ENCODE measurements at places on chromosomes 1 and 21.

GRCh38 chr1:196121181-196121580, 487.1 kb downstream of the KCNT2 start:
- DNase-seq: no peak

- DNase-seq: no peak
These were observed 75.9 kb downstream of the CDC14A start for GRCh38 chr1:100428160-100428559.

DNA sequence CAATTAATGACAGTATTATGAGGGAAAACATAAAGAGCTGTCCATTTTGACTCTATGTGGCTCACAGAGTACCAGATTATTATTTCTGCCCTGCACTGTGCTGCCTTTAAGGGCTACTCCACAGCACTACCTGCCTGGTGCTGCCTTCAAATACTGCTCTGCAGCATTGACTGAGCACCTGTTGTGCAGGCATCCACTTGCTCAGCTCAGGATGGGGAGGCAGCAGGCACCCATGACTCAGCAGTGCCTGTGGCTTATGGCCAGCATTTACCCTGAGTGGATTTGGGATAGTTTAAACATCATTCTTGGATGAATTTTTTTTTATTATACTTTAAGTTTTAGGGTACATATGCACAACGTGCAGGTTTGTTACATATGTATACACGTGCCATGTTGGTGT, 953 bp upstream of the KPRP start:
- DNase-seq: no peak

DNA sequence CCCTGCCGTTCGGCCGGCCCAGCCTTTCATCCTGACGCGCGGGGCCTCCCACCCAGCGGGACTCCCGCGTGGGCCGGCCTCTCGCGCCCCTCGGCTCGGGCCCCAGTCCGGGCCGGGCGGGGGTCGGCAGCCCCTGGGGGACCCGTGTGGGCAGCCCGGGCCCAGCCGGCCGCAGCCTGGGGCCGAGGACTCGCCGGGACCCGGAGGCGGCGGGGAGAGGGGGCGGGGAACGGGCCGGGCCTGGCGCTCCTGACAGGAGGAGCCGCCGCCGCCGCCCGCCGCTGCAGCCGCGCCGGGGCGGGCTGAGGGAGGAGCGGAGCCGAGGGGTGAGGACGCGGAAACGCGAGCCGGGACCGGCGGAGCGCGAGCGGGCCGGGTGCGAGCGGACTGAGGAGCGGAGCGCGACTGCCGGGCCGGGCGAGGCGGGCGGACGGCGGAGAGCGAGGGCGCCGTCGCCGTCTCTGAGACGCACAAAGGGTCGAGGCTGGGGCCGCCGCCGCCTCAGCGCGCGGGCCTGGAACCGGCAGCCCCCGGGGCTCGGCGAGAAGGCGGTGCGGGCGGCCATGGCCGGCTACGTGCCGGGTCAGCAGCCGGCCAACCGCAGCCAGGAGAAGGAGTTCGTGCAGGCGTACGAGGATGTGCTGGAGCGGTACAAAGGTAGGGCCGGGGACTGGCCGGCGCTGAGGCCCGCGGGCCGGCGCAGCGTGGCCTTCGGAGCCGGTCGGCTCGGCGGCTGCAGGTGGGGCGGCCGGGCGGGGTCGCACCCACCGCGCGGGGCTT, 79.1 kb downstream of the NDUFS5 start:
- DNase-seq: peak; percentile 87

GRCh38 chr1:9494936-9495758, 44.1 kb upstream of the SLC25A33 start:
- DNase-seq: peak; percentile 76

GRCh38 chr1:24699628-24700027, 45.6 kb upstream of the CLIC4 start:
- DNase-seq: no peak

GRCh38 chr21:29085106-29085752, 11.8 kb upstream of the CCT8 start:
- no peak for DNase-seq

DNA sequence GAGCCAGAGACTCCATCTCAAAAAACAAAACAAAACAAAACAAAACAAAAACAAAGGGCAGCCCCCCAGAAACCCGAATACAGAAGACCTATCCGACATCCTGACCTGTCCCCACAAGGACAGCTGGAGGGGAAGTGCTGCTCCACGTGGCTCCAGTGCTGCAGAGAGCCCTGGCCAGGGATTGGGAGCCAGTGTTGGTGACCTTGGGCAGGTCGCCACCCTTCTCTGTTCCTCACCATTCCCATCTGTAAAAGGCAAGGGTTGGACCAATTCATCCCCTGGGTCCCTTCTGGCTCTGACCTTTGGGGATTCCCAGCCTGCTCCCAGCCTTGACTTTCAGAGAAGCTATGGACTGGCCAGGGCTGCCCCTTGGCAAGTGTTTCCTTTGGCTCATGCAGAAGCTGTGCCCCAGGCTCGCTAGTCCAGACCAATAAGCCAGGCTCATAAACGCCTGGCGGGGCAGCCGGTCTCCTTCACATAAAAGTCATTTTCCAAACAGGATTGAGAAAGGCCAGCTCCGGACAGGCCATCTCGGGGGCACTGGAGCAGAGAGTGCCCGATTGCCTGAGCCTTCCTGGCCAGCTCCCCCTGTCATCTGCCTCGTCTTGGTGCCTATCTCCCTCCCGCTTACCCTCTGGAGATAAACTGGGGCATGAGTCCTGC, 20.0 kb upstream of the PADI1 start:
- no peak for DNase-seq

- DNase-seq: no peak
These were observed 31.8 kb downstream of the MEF2D start for GRCh38 chr1:156468693-156469345.

- DNase-seq: no peak
These were observed 27.2 kb upstream of the SLC26A9 start for GRCh38 chr1:205970486-205970885.

GRCh38 chr1:209403921-209404320, 179.6 kb upstream of the CAMK1G start:
- no peak for DNase-seq

DNA sequence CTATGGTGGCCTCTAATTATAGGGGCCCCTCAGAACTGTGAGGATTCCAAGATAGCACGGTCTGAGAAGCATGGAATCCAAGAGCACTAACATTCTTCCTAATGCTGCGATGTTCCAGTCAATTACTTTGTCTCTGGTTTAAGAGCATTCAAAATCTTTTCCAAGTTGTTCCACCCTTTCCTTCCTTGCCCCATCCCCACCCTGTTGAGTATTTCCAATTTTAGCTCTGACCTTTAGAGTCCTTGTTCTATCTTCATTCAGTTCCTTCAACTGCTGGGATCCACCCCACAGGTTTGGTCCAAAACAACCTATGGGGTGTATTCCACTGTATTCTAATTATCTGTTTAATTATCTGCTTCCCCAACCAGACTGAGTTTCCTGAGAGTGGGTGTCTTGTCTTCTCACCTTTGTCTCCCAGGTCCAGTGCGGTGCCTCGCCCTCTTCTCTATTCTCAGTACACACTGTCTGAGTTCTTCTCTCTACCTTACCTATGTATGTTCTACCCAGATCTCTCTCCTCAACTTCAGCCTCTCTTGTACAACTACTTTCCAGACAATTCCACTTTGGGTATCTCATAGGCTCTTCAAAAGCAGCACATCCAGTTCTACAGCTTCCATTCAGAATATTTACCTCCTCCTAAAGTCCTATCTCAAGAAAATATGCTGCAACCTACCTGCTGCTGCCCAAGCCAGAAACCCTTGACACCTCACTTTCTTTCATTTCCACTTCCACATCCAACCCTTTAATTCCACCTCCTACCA, 25.0 kb upstream of the BCL9 start:
- no peak for DNase-seq

- no peak for DNase-seq
These were observed 9.1 kb downstream of the ABCA4 start for GRCh38 chr1:94111879-94112278.

GRCh38 chr1:19348441-19349198, 36.5 kb downstream of the SLC66A1 start:
- DNase-seq: no peak

GRCh38 chr1:41776891-41777441, 141.8 kb downstream of the HIVEP3 start:
- DNase-seq: no peak

DNA sequence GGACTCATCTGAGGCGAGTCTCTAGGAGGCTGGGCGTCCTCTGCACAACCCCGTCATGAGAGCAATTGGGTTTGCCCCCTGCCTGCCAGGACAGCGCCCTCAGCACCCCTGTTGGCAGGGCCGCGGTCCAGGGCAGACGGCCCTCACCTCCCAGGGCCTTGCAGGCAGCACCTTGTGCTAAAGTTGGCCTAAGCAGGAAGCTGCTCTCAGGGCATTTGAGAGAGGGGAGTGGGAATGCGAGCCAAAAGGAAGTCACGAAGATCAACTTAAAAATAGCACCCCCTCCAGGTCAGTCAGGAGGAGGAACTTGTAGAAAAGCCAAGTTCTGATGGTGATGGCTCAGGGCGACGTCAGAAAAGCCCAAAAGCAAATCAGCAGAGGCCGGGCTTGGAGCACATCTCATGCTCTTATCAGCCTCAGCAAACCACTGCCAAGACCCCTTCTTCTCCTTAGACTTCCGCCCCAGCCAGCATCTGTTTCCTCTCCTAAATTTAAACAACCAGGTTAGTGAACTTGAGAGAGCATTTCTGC, 12.6 kb upstream of the ADORA3 start:
- peak; percentile 65 for DNase-seq

- no peak for DNase-seq
These were observed 2.2 kb upstream of the LAPTM5 start for GRCh38 chr1:30759718-30760281.

GRCh38 chr1:100565533-100565932, 27.6 kb downstream of the GPR88 start:
- DNase-seq: no peak

- DNase-seq: no peak
These were observed 91.6 kb downstream of the RGL1 start for GRCh38 chr1:183896466-183897048.

- no peak for DNase-seq
These were observed 24.4 kb downstream of the IQGAP3 start for GRCh38 chr1:156547982-156548381.

- no peak for DNase-seq
These were observed 396.1 kb downstream of the HHAT start for GRCh38 chr1:210724768-210725167.

GRCh38 chr1:47521034-47521881, 83.4 kb downstream of the FOXD2 start:
- no peak for DNase-seq

DNA sequence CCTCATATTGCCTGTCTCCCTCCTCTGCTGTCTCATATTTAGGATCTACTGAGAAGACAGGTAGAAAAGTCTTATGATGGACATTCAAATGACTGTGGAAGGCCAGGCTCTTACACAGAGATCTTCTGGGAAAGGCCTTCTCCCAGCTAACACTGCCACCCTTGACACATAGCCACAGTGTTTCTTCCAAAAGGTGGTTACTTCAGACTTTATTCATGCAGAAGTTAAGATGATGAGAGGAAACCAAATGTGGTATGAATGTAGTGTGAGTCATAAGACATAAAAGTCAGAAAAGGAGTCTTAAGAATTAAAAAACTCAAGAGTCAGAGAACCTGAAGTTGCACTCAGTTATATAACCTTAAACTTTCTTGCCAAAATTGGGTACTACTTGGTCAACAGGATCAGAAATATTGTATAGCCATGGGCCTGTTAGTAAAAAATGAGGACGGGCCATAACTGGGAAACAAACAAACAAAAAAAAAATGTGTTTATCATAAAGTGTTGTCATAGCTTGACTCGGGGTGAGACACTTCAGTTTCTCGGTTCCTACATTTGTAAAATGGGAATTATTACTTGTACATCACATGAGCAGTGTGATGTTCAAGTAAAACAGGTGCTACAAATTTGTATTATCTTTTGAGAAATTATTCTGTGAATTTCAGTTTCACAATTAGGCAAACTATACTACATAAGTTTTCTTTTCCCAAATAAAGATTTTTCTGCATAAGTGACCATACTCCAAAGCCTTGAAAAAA, 1.2 kb upstream of the DENND1B start:
- no peak for DNase-seq

- no peak for DNase-seq
These were observed 2.8 kb downstream of the ADGRL2 start for GRCh38 chr1:81803431-81804110.

- no peak for DNase-seq
These were observed 6.9 kb downstream of the MIB2 start for GRCh38 chr1:1622010-1622787.

GRCh38 chr1:222370081-222370912, 177.6 kb downstream of the HHIPL2 start:
- DNase-seq: no peak

DNA sequence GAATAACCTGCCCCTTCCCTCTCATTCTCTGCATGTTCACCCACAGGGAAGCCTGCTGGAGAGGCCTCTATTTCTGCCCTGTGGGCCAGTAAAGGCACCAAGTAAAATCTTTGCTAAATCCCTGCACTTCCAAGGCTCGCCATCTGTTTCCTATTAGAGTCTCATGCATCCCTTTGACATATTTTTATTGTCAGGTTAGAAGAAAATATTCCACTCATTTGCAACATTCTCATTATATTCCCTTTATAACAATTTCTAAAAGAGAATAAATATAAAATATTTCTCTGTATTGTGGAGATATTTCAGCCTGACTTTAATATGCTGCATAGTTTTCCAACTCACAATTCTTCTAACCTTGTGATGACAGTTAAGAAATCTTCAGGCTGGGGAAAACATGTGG, 340.4 kb upstream of the VAMP3 start:
- no peak for DNase-seq

DNA sequence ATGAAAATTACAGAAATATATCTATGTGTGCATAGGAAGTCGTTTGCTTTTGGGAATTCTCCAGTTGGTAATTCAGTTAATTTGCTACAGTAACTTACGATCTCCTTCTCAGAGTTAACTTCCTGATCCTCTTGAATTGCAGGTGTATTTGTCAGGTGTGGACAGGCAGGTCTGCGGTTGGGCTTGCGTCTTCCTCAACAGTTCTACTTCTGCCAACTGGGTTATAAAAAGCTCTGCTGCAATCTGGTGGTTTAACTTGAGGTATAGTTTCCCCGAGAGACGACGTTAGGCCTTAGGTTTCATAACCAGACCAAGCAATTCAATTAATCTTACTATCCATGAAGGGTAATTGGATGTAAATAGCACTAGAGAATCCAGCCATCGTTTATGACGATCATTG, 88.2 kb downstream of the GABPA start:
- no peak for DNase-seq

GRCh38 chr1:16921391-16922185, at the start of gene CROCC:
Gene CROCC (plus strand): TSS chr1:16921931. CDS start chr1:16922019, 88 bp downstream.
- DNase-seq: peak; percentile 69

GRCh38 chr1:42966688-42967612, 8.3 kb upstream of the SLC2A1 start:
- DNase-seq: no peak

DNA sequence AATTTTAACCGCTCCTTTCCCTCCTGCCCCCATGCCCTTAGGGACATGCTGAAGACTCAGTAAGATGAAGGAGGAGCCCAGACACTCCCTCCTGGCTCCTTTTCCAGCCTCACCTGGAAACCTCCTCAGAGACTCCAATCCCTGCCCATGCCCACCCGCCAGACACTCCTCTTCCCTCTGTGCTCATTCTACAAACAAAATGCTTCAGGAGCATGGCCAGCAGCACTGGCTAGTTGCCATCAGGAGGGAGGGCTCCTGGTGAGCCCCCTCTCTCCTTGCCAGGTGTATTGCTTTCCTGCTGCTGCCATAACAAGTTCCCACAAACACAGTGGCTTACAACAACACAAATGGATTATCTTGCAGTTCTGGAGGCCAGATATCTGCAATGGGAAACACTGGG, 126.1 kb downstream of the PSMG1 start:
- no peak for DNase-seq

GRCh38 chr1:186212568-186213224, 162.4 kb downstream of the TPR start:
- peak; percentile 32 for DNase-seq

GRCh38 chr1:119141020-119141424, 569 bp upstream of the WARS2 start:
- no peak for DNase-seq

All from right kidney (tissue), 9 donors.